ENCODE measurements at places on chromosomes 16 and 17. TPM values are rescaled to one million over a fixed set of nuclear protein-coding genes. Genes with fewer than 3 reads are reported as not detected.

Gene CDR2L
- 11.8 TPM for total RNA-seq

Gene KCNAB3
- not detected for total RNA-seq

Gene CUEDC1
- 25.7 TPM for total RNA-seq

Gene TRIM72
- not detected for total RNA-seq

Gene PERCC1
- total RNA-seq, result not detected

Gene EME2
- 8.4 TPM for total RNA-seq

Gene CWC25
- total RNA-seq, result 10.4 TPM

Gene KRTAP2-3
- total RNA-seq, result not detected
